Suppressor macrophage treated with lipopolysaccharide for 1 hour (primary cell): ENCODE measurements at places on chromosomes 7 and 10.

DNA sequence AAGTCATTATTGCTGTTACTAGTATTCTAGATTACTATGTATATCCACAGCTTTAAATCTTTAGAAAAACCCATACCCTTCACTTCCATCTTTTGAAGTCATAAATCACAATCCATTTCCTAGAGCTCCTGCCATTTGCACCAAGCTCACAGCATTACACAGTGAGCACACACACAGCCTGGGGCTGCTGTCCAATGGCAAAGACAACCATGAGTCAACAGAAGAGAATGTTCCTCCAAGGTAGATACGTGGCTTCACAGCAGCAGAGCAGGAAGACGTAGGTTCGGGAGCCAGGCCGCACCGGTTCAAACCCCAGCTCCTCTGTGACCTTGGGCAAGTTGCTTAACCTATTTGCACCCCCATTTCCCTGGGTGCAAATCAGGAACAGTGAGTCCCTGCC lies 234.6 kb downstream of the DIP2C start:
- DNase-seq = no peak

DNA sequence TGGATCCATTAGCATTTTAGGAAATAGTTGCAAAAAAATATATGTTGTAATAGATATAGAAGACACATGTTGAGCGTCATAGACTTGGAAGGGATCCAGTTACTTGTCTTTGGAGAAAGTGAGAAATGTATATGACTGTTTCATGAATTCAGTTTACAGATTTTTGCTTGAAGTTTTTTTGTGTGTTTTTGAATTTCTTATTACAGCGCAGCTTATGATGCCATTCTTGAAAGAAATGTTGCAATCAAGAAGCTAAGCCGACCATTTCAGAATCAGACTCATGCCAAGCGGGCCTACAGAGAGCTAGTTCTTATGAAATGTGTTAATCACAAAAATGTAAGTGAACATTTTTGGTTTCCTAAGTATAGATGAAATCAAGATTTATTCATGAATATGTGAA lies 98.2 kb downstream of the MAPK8 start:
- DNase-seq = peak; percentile 56

GRCh38 chr7:28956608-28957063 lies 1.5 kb downstream of the TRIL start:
- DNase-seq = peak; percentile 53

DNA sequence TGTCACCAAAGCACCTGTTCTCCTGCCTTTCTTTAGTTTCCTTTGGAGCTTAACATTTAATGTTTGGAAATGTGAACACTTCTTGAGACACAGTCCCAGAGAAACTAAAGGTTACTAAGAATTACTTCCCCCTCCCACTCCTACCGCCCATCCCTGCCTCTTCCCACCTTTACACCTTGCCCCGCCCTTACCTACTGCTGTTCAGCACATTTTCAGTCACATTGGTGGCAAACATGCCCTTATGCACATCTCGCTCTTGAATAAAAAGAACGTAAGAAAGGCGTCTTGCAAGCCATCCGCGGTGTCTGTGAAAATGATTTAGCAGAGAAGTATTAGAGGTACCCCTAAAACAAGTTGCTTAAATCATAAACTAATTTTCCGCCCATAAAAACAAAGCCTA lies 8.2 kb downstream of the GPAM start:
- DNase-seq = no peak

DNA sequence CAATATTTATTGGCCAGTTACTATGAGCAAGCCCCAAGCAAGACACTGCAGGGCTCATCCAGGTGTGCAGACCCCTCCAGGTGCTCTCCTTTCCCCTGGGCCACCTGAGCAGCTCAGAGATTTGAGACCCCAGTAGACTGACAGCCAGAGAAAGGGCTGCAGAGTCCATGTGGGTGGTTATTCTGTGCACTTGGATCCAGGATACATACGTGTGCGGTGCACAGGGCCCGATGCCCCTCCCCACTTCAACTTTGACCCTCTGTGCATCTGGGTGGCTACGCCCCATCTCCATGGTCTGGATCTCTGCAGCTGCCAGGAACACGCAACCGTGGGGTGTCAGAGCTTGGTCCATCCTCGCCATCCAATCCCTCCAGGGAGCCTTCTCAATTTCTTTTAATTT lies 72.9 kb downstream of the MKI67 start:
- DNase-seq = no peak

DNA sequence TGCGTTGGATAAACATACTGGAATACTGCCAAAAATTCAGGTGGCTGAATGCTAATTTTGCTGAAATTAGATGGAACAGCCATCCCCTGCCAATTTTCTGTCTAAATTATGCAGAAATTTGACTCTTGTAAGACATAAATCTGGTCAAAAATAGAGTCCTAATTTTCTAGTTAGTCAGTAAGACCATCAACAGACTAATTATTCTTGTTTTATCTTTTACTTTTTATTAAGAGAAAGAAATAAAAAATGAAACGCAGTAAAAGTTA lies 110.3 kb upstream of the GATA3 start:
- DNase-seq = no peak

- no peak for DNase-seq
Measured at GRCh38 chr10:68121852-68122251, 12.6 kb downstream of the MYPN start.

GRCh38 chr10:81479316-81479715 lies 395.7 kb upstream of the NRG3 start:
- DNase-seq = no peak

DNA sequence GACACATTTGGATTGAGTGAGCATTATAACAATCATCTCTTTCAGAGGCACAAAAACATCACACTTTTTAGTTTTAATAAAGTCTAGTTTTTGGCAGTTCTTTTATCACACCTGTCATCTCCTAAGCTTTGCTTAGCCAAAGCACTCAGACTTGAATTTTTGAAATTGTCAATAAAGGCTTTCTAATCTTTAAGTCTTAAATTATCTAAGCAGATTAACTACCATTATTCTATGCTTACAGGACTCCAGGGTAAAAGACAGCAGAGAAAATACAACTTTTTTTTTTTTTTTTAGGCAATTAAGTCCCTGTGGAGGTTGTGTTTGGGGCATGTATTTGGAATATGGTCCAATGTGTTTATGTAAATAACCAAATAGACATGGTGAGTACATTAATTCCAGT lies 17.6 kb upstream of the DLX6 start:
- DNase-seq = no peak

GRCh38 chr10:60535427-60535826 lies 145.8 kb upstream of the ANK3 start:
- no peak for DNase-seq

DNA sequence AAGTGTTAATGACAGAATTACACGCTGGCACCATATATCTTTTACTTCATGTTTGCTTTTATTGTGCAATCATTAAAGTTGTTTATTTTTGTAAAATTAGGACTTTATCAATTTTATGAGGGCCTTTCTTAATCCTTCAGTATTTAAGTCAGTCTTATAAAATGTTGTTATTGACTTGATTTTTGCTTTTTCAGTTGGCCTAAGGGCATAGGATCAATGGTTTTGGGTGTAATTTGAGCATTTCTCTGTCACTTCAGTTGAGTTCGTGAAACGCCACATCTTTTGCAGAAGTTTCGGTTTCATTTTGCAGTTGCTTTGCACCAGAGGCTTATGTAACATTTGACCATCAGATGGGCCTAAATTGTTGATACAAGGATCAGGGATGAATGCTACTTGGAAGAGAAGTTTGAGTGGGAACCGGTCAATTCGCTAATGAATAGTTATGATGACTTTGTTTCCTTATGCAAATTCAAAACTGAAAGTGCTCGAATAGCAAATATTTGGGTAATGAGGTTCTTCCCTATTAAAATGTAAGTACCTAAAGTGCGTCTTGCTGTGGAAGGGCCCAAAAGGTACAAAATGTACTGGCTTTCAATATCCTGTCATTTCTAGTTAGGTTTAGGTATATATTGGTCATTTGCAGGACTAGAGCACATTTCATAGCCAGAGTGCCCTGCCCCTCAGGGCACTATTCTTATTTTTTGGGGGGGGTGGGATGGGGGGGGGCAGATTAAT lies 340.9 kb downstream of the LRMDA start:
- DNase-seq = peak; percentile 70
